Trophoblast cell (in vitro differentiated cells and primary cell): ENCODE measurements at places on chromosomes 4 and X.

- peak; percentile 65 for DNase-seq
- H3K27ac ChIP-seq: no peak overlapping the region
- no peaks in the 10 kb centered on the region for H3K27me3 ChIP-seq
- H3K36me3 ChIP-seq: no peaks in the 10 kb centered on the region
Observed at GRCh38 chr4:147160908-147161513, 215.3 kb upstream of the TTC29 start.

DNA sequence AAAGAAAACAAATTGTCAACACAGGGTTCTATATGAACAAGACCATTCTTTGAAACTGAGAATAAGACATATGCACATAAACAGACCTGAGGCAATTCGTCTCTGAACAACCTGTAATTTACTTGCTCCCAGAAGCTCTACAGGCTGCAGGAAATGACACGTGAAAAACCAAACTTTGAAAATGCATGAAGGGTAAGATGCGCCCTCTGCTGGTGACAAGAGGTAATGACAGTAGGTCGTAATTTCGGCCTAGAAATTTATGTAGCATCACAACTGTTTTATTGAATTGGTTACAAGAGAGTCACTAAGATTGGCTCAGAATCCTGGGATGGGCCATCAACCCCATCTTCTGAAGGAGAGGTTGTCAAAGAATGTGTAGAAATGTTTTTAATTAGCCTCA, 276.5 kb downstream of the PPP4R3C start:
- no peaks in the 10 kb centered on the region for H3K4me1 ChIP-seq
- peak; percentile 19 for DNase-seq
- H3K27me3 ChIP-seq: no peaks in the 10 kb centered on the region
- no peaks in the 10 kb centered on the region for H3K36me3 ChIP-seq
- no peak overlapping the region for H3K4me3 ChIP-seq

- no peaks in the 10 kb centered on the region for H3K36me3 ChIP-seq
- no peak for DNase-seq
- no peak overlapping the region for H3K27ac ChIP-seq
- H3K27me3 ChIP-seq: no peaks in the 10 kb centered on the region
Observed at GRCh38 chrX:107485013-107485412, 35.6 kb downstream of the FRMPD3 start.

- H3K27me3 ChIP-seq: no peaks in the 10 kb centered on the region
- peak overlapping the region; percentile 87 for H3K27ac ChIP-seq
- peaks cover 4% of the 10 kb centered on the region for H3K36me3 ChIP-seq
- H3K4me3 ChIP-seq: no peak overlapping the region
- peaks cover 36% of the 10 kb centered on the region for H3K4me1 ChIP-seq
Observed at GRCh38 chr4:76984127-76984526, 34.6 kb downstream of the SEPTIN11 start.
